ENCODE measurements at places on chromosomes 1 and 21. TPM values are rescaled to one million over a fixed set of nuclear protein-coding genes. Genes with fewer than 3 reads are reported as not detected.
A peak's percentile ranks its signal among the peaks of the same experiment; 100 is the strongest.

Gene KIF26B
- not detected for total RNA-seq

DNA sequence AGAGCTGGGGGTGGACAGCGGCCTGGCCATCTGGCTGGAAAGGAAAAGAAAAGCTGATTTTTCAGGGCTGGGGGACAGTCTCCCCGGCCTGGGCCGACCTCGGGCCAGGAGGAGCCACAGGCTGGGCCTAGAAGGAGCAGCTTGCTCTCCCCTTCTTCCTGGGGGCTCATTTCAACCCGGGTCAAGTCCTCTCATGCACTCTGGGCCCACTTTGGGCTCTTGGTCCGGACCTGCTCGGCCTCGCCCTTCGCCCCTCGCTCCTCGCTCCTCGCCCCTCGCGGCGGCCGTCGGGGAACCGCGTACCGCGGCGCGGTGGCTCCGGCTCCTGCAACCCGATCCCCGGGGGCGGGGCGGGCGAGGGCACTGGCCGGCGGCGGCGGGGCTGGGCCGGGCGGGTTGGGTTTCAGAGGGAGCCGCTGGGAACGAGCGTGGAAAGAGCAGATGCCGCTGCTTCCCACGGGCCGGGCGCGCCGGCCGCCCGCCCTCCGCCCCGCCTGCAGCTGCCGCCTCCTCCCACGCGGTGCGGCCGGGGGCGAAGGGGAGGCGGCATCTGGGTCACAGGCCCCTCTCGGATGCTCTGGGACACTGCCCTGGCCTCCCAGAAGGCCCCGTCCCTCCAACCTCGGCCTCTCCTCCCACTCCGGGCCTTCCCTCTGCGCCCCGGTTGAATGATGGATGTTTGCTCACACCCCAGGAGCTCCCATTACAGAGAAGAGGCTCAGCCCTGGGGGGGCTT lies 6.6 kb downstream of the HEYL start:
- no peaks in the 10 kb centered on the region for H3K27me3 ChIP-seq
- peaks cover 7% of the 10 kb centered on the region for H3K4me1 ChIP-seq
- H3K36me3 ChIP-seq, result peaks cover 38% of the 10 kb centered on the region
- H3K27ac ChIP-seq, result peak overlapping the region; percentile 96
- DNase-seq, result no peak
- peak overlapping the region; percentile 41 for H3K4me3 ChIP-seq

GRCh38 chr1:214850432-214851050 lies 232.0 kb upstream of the KCNK2 start:
- no peak overlapping the region for H3K27ac ChIP-seq
- no peaks in the 10 kb centered on the region for H3K36me3 ChIP-seq
- no peaks in the 10 kb centered on the region for H3K27me3 ChIP-seq
- H3K4me3 ChIP-seq, result no peak overlapping the region
- H3K4me1 ChIP-seq, result no peaks in the 10 kb centered on the region

GRCh38 chr1:243267914-243268653 lies 12.2 kb downstream of the SDCCAG8 start:
- H3K4me3 ChIP-seq, result peak overlapping the region; percentile 47
- H3K27ac ChIP-seq, result peak overlapping the region; percentile 54
- H3K27me3 ChIP-seq, result no peaks in the 10 kb centered on the region

- peaks cover 6% of the 10 kb centered on the region for H3K36me3 ChIP-seq
- H3K4me1 ChIP-seq, result no peaks in the 10 kb centered on the region
- no peak for DNase-seq
- H3K4me3 ChIP-seq, result no peak overlapping the region
- H3K27ac ChIP-seq, result no peak overlapping the region
Observed at GRCh38 chr21:41848533-41848932, 30.6 kb downstream of the PRDM15 start.
